ENCODE measurements at places on chromosomes 3 and 15.
A peak's percentile ranks its signal among the peaks of the same experiment; 100 is the strongest.

- DNase-seq = no peak
Measured at GRCh38 chr3:171977441-171977840, 61.9 kb upstream of the FNDC3B start.

DNA sequence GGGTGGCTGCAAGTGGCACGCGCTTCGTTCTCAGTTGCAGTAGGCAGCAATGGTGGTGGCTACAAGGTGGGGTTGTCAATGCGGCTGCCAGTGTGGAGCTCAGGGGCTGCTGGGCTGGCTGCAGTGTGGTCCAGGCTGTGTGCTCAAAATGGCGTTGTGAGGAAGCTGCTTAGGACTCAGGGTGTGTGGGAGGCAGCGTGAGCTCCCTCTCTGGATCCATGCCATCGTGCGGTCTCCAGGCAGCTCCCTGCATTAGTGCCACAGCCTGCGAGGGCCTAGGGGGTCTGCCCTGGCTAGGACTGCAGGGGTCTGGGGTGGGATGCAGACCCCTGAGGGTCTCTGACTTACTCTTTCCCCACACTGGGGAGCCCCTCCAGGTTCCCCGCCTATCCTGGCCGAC lies 397.2 kb downstream of the OCA2 start:
- DNase-seq = no peak

DNA sequence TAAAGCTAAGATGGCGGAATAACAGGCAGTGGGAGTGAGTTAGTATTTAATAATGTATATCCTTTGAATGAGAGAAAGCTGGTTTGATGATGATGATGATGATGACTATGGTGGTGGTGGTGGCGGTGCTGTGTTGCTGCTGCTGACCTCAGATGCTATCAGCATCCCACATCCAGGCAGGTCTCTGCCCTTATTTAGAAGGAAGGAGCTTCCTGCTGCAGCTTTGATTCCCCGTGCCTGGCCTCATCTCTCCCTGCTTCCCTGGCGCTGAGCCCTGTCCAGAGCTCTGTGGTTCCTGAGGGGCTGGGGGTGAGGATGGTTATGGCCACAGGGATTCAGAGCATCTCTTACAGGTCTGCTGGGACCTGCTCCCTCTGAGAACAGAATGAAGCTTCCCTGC lies 73.1 kb downstream of the RAB11A start:
- no peak for DNase-seq

DNA sequence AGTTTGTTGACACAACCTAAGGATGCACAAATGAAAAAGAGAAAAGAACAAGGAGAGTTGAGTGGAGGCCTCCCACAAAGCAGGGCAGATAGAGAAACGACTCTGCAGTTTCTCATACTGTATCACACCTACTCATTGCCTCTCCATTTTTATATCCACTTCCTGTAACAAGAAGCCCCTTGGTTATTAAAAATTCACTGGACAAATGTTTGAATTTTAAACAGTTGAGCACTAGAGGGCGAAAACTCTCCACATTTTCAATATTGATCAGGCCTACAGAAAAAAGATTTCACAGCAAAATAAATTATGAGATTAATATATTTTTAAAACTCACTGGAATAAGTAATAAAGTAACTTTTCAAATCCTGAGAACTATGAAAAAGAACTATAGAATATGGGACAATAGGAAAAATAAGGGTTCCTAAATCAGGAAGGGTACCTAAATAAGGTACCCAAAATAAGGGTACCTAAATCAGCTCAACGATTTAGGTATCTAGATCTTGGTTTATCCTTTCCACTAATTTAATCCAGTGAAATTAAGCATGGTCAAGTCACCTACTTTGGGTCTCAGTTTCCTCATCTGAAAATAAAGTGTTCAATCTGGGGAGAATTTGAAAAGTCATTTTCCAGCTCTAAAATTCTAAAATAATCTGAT lies 47.0 kb upstream of the PPIB start:
- no peak for DNase-seq

GRCh38 chr3:77601823-77602415 lies 562.0 kb downstream of the ROBO2 start:
- DNase-seq = no peak

GRCh38 chr3:45035441-45036301 lies 9.6 kb downstream of the CLEC3B start:
- DNase-seq = no peak

DNA sequence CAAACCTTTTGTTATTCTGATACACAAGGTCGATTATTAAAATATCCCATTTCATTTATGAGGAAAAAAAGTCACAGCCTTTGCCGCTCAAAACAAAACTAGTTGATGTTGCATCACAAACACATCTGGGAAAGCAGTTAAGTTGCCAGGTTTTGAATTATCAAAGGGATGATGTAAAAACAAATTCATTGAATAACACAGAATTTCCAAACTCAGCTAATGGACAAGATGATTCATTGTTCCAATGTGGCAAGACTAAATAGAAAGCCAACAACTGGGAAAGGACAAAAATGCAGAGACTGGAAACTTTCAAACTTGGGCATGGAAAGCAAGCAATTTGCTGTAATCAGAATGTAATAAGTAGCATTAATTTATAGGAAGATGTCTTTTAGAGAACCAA lies 610.0 kb upstream of the ZNF385D start:
- DNase-seq = no peak

DNA sequence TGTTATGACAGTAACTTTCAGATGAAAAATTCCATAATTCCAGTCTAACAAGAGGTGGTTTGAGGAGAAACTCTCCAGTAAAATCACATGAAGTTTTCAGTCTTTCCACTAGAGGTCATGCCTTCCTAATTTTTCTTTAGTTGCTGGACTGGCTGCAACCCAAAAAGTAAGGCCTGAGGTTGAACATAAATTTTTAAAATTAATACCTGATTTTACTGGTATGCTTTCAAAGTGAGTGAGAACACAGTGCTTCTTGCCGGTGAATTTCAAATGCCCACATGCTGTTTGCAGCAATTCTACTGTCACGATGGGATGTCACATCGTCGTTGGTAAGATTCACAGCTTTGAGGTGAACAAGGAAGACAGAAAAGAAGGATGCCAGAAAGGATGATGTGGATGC lies 89.0 kb upstream of the FGF12 start:
- DNase-seq = no peak

- no peak for DNase-seq
Measured at GRCh38 chr3:128504533-128504915, 11.5 kb upstream of the GATA2 start.

DNA sequence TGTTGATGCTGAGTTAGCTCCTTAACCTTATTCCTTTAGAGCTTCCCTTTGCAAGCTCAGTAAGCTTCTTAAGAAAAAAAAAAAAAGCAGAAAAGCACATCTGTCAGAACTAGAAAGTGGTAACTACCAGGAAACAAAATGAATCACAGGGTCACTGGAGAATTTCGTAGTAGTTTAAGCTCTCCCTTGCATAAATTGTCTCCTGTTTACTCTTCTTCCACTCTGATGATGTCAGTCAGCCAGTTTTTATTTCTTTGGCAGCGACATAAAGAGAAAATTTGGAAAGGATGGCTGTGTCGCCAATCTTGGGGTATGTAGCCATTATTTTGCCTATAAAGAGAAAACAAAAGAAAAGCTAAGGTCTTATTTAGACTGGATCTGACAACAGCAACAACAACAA lies 3.2 kb upstream of the GABRR3 start:
- DNase-seq = no peak

GRCh38 chr3:173217127-173217526 lies 76.1 kb upstream of the SPATA16 start:
- DNase-seq = no peak

DNA sequence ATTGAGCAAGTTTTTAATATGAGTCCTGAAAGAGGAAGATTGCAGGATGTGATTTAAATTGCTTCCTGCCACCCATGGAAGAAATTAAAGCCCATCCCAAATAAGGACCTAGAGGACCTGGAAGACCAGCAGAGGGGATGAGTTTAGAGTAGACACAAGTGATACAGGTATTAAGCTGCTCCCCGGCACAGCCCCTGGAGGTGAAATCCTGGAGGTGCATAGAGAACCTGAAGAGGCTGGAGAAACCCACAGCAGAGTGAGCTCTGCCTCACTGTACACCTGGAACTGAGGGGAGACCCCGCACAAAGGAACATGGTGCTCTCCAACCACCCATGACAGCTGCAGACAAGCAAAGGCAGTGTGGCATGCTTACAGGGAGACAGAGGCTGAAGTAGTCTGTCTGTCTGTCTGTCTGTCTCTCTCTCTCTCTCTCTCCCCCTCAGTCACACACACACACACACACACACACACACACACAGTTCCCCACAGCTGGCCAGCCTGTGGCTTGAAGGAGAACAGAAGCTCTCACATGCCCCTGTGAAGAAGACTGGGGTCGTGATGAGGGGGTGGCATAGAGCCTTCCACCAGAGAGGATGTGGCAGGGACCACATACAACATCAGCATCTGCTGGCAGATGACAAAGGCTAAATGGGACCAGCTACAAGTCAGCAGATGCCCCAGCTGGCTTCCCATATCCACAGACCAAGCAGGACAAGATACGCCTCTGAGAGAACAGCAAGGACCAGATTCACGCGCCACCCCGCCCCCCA lies 38.1 kb downstream of the FSIP1 start:
- DNase-seq = no peak

- DNase-seq = no peak
Measured at GRCh38 chr3:182562274-182562673, 231.0 kb upstream of the ATP11B start.

GRCh38 chr15:54840621-54841398 lies 355.9 kb downstream of the RSL24D1 start:
- no peak for DNase-seq

DNA sequence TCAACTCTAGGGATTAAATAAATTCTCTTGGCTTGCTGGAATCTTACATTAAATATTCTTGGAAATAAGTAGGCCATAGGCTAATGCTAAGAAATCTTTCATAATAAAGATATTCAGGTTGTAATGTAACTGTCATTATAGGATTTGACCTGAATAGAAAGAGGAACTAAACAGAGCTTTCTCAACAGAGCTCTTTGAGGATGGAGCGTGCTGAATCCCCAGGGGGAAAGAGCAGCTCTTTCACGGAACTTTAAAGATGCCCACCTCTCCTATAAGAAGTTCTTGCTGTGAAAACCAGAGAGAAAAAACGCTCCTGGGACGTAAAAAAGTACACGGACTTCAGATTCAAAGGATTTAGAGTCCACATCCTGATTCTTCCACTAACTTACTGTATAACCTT lies 77.9 kb downstream of the NTRK3 start:
- peak; percentile 15 for DNase-seq

DNA sequence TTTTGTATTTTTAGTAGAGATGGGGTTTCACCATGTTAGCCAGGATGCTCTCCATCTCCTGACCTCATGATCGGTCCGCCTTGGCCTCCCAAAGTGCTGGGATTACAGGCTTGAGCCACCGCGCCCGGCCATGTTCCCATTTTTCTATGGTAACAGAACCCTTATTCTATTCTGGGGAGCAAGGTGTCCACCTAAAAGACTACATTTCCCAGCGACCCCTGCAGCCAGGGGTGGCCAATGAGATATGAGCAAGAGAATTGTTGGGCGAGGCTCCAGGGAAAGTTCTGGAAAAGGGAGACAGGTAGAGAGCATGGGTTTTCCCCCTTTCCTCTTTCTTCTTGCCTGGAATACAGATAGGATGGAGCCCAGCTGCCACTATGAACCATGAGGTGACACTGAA lies 96.9 kb downstream of the LINGO1 start:
- no peak for DNase-seq

DNA sequence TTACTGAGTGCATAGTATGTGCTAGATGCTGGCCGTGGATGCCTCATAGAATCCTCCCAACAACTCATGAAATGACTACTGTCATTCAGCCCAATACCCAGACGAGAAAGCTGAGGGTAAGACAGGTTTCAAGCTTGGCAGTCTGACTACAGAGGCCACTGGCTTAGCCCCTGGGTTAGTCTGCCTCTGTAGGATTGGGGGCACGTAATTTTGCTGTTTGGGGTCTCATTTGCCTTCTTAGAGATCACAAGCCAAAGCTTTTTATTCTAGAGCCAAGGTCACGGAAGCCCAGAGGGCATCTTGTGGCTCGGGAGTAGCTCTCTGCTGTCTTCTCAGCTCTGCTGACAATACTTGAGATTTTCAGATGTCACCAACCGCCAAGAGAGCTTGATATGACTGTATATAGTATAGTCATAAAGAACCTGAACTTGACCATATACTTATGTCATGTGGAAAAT lies 1.0 kb upstream of the CCR5 start:
- no peak for DNase-seq

DNA sequence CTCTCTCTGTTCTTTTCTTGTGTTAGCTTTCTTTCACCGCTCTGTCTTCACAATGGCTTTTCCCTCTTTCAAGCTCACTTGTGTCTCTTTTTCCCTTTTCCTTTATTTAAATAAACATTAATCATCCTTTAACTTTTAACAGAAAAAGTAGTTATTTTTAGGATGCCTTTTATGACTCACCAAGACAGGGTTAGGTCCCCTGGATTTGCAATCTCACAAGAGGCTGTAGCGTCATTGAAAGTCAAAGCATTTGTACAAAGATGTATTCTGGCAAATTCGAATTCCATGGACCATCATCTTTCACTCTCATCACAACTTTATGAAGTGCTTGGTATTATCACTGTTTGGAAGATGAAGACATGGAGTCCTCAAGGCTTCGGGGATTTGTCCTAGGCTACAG lies 34.8 kb upstream of the MCTP2 start:
- DNase-seq = no peak

GRCh38 chr15:61151791-61152190 lies 77.3 kb downstream of the RORA start:
- no peak for DNase-seq

DNA sequence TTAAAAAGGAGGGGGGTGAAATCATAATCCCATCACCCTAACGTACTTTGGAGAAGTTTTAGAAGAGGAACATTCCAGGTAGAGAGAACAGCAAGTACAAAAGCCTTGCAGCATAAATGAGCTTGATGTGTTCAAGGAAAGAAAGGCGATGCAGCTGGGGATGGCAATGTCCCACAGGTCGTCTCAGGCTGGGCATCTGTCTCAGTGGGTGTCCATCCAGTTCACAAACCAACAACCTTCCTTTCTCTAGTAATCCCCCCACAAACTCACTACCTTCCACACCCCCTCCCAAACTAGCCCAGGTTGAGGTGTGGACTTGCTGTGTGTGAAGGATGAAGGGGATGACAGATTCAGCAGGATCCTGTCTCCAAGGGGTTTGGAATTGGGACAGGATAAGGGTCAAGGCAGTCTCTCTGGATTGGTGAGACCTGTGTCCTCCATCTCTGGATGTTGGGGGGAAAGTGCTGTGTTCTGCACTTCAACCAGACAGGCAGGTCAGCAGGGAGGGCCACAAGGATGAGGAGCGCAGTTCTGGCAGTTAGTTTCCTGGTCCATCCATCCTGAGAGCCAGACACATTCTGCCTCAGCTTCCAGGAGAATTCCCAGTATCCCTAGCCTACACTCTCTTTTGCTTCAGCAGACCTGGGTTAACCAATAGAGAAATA lies 1.7 kb upstream of the ESYT3 start:
- DNase-seq = no peak

- peak; percentile 5 for DNase-seq
Measured at GRCh38 chr3:192409201-192409837, 318.0 kb downstream of the FGF12 start.

- DNase-seq = no peak
Measured at GRCh38 chr15:65732698-65733097, 59.4 kb downstream of the DENND4A start.

Measured in stimulated activated naive B cell treated with anti-CD40 and anti-IgM and Interleukin-4, amounts not matched to agents 10 μg/mL and 1 μg/mL and 100 μg/mL, for 72 hours (primary cell).